ENCODE measurements at places on chromosomes 1 and 21. TPM values are rescaled to one million over a fixed set of nuclear protein-coding genes. Genes with fewer than 3 reads are reported as not detected.

The FCRL5 gene
- 0.38 TPM for polyA plus RNA-seq

The GLIS1 gene
- 0.50 TPM for polyA plus RNA-seq

The BTBD8 gene
- polyA plus RNA-seq: 2.3 TPM

The CRYBG2 gene
- 0.05 TPM for polyA plus RNA-seq

The NTRK1 gene
- 0.56 TPM for polyA plus RNA-seq

The XCL1 gene
- not detected for polyA plus RNA-seq

The ST6GALNAC3 gene
- polyA plus RNA-seq: 0.50 TPM

The PCBP3 gene
- polyA plus RNA-seq: 3.6 TPM

The PAX7 gene
- polyA plus RNA-seq: not detected

The ANGPTL3 gene
- polyA plus RNA-seq: 0.13 TPM

The RAB42 gene
- polyA plus RNA-seq: 3.8 TPM

The PPCS gene
- 171 TPM for polyA plus RNA-seq

The TMEM222 gene
- 19.9 TPM for polyA plus RNA-seq

The MT1HL1 gene
- polyA plus RNA-seq: not detected

The RPS6KA1 gene
- 21.4 TPM for polyA plus RNA-seq

The KCNK2 gene
- polyA plus RNA-seq: 2.5 TPM

The PRRX1 gene
- 15.2 TPM for polyA plus RNA-seq

The OLFM3 gene
- polyA plus RNA-seq: not detected

The UBE2U gene
- not detected for polyA plus RNA-seq

The GOLT1A gene
- polyA plus RNA-seq: 10.5 TPM

The CCDC181 gene
- 1.6 TPM for polyA plus RNA-seq

The AKIRIN1 gene
- polyA plus RNA-seq: 40.8 TPM

The CELA2A gene
- polyA plus RNA-seq: 1.8 TPM

The FASLG gene
- not detected for polyA plus RNA-seq

The CRNN gene
- 3.0 TPM for polyA plus RNA-seq

The GRIK3 gene
- polyA plus RNA-seq: not detected

The MX2 gene
- polyA plus RNA-seq: 0.69 TPM

The GPR153 gene
- polyA plus RNA-seq: 3.7 TPM

The RHEX gene
- not detected for polyA plus RNA-seq

The TUFT1 gene
- polyA plus RNA-seq: 4.5 TPM
